ENCODE measurements at places on chromosomes 2 and 18.
A peak's percentile ranks its signal among the peaks of the same experiment; 100 is the strongest.

DNA sequence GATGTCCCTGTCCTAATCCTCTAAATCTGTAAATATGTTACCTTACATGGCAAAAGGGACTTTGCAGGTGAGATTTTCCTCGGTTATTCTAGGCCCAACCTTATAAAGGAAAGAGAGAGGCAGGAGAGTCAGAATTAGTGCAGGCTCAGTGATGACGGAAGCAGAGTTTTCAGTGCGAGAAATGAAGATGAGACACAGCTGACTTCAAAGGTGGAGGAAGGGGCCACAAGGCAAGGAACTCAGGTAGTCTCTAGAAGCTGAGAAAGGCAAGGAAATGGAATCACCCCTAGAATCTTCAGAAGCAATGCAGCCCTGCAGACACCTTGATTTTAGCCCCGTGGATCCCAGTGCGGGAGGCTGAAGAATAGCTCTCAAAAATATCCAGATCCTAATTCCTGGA lies 7.2 kb upstream of the LCLAT1 start:
- no peak for DNase-seq

GRCh38 chr18:10298346-10298745 lies 156.1 kb upstream of the APCDD1 start:
- DNase-seq = no peak

- no peak for DNase-seq
These were observed 1.3 kb upstream of the FHL2 start for GRCh38 chr2:105400138-105400540.

DNA sequence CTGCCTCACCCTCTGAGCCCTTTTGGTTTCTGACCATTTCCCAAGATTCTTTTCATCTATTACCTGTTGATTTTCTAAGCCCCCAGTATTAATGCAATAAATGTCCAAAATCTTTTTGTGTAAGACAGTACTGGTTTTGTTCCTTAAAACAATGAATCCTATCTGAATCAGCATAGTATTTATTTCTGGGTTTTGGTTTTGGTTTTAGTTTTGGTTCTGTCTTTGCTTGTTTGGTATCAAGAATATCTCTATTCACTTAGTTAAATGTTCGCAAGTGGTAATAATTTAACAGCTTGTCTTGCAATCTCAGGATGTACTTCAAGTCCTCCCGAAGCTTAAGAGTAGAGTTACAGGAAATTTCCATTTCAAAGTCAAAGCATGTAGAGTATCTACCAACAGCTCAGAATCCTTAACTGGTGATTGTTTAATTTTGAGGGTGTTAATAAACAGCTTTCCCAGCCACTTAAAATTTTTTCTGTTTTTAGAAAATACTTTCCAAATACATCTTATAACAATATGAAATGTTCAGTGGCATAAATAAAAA lies 67.7 kb upstream of the NEDD4L start:
- no peak for DNase-seq

DNA sequence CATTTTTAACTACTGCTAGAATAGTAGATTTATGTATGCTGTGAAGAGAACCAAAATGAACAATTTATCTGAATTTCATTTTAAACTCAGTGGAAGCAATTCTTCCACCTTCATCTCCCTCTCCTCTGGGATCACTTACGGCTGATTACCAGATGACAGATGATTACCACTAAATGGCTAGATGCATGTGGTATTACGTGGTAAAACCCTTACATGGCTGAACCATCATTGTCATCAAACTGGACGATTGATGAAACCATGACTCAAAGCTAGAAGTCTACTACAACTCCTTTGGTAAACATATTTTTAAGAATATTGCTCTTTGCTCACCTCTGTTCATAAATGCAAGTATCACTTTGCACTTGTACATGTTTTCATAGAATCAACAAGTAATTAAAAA lies 48.5 kb upstream of the DOCK10 start:
- DNase-seq = no peak

DNA sequence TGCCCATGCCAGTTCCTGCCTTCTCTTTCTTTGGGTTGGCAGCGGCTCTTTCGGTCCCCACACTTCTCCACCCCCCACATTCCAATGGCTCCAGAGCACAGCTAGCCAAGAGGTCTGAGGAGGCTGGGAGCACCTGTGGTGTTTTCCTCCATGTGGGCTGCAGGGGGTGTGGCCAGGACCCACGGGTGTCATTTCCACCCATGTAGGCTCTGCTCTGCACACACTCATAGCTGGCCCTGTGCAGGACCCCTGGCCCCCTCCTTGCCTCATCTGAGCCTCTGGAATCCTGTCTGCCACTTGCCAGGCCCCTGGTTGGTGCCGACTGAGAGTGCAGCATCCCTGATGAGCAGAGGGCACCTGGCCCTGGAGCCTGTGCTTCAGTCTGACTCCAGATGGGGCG lies 46.3 kb downstream of the DYSF start:
- no peak for DNase-seq

- DNase-seq = peak; percentile 81
These were observed 10.2 kb downstream of the NFATC1 start for GRCh38 chr18:79405781-79406575.

DNA sequence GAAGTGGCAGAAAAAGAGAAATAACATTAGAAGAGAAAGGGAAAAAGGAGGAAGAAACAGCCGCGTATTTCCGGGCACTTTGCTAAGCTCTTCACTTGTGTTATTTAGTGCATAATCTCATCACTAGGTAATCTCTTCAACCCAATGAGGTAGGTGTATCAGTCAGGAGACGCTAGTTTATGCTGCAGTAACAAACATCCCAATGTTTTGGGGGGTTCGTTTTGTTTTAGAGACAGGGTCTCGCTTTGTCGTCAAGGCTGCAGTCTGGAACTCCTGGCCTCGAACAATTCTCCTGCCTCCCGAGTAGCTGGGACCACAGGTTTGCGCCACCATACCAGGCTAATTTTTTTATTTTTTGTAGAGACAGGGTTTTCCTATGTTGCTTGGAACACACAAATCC lies 61.7 kb downstream of the ZFP36L2 start:
- DNase-seq = no peak
